ENCODE measurements at places on chromosomes 1 and 21.

DNA sequence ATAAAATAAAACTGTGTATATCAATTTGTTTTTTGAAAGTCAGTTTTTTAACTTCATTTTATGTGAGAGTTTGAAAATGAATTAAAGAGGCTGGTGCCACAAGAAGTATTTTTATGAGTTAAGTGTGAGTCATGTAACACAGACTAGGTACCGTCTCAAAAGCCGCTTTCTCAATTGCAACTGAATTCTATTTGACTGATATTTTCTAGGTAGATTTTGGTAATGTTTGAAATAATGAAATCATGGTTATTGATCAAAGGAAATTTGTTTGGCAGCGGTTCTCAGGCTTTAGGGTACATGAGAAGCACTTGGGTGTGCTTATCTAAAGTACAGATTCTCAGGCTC is 4.6 kb downstream of the SNX27 start:
- no peak for DNase-seq

DNA sequence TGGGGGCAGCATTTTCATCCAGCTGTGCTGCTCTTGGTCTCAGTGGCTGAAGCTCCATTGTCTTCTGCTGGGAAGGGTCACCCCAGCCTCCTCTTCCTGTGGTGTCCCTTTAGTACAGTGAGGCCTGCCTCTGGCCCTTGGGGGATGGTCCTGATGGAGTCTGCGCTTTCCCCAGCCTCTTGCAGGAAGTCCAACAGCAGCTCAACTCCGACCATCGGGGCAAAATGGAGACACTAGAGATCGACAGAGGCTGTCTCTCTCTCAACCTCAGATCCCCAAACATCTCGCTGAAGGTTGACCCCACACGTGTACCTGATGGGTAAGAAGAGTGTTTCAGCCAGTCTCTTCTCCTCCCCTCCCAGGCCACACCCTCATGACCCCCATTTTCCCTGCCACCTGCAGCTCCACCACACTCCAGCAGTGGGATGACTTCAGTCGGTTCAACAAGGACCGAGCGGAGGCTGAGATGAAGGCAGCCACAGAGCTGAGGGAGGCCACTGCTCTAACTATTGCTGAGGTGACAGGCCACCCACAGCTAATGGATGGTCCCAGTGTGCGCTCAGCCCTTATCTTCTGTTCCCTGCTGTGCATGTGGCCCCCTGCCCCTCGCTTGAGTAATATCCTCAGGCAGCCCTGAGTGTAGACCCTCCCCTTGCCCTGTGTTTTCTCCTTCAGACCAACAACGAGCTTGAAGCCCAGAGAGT is 2.0 kb upstream of the ADPRS start:
- no peak for DNase-seq

DNA sequence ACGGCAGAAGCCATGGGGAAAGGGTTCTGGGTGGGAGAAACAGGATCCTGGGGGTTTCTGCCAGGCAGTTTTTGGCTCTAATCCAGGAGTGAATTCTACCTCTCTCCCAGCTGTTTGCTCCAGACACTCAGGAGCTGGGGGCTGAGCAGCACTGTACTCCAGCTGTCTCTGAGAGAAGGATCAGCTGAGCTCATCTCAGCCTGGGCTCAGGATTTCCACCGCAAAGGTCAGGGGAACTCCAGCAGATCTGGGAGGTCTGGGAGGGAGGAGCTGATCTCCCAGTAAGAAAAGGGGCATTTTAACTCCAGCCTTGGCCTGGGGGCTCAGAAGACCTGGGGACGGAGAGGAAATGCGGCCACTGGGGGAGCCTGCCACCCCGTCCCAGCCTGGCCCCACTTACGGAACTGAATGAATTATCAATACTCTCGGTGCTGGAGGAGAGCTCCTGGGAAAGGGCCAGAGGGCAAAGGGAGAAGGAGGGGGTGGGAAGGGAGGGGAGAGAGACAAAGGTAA is 17.3 kb downstream of the PI4KB start:
- no peak for DNase-seq

- no peak for DNase-seq
Measured at GRCh38 chr1:154983776-154984466, 777 bp downstream of the FLAD1 start.

GRCh38 chr1:213533125-213533524 is 454.6 kb upstream of the PROX1 start:
- no peak for DNase-seq

- no peak for DNase-seq
Measured at GRCh38 chr1:26877326-26877725, 12.8 kb downstream of the GPN2 start.

All from GM06990 (cell line).